ENCODE measurements at places on chromosomes 12 and 14.
A peak's percentile ranks its signal among the peaks of the same experiment; 100 is the strongest.

GRCh38 chr12:12147111-12147510 lies 76.4 kb downstream of the BCL2L14 start:
- no peak for DNase-seq

DNA sequence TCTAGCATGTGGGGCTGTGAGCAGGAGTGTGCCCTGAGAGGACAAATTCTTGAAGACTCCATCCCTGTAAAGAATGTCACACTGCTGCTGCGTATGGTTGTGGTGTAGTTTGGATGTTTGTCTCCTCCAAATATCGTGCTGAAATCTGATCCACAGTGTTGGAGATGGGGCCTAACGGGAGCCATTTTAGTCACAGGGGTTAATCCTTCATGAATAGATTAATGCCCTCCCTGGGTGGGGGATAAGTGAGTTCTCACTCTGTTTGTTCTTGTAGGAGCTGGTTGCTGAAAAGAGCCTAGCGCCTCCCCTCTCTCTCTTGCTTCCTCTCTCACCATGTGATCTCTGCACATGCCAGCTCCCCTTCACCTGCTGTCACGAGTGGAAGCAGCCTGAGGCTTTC lies 94.5 kb upstream of the VASH1 start:
- DNase-seq, result no peak

GRCh38 chr12:15788233-15789219 lies 662 bp downstream of the EPS8 start:
- peak; percentile 9 for DNase-seq

- no peak for DNase-seq
Measured at GRCh38 chr14:102560458-102561261, 31.8 kb upstream of the RCOR1 start.

DNA sequence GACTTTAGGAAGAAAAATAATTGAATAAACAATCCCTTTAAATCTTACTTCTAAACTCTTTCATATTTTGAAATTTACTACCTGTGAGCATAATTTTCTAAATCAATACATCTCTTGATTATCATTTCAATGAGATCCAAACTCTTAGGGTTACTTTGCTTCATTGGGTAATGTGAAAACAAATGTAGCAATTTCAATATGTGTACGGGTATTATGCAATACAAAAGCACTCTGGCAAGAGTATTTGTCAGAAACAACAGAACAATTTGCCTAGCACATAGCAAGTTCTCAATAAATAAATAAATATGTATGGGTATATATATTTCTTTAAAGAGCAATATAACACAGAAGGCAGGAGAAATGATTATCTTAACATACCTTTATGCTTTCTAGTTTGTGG lies 77.1 kb downstream of the PLEKHG7 start:
- DNase-seq, result no peak

DNA sequence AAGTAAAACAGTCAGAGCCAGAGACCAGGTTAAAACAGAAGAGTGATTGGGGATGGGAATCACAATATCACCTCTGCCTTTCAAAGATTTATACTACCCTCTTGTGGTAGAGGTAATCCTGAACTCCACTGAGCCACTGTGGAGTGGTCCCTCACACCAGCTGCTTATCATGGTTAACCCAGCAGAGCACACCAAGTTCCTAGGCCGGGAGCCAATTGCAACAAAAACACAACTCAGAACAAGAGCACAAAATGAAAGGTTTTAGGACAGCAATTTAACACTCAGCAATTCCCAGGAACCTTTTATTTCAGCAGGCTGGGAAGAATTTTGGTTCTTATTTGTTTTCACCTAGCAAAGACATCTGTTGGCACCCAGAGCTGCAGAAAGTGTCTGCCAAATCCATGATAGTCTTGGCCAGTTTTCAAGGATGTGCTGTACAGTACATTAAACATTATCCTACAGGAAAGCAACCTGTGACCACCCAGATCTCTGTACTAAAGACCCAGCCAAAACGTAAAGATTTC lies 220.5 kb upstream of the ATXN7L3B start:
- DNase-seq, result no peak

- no peak for DNase-seq
Measured at GRCh38 chr12:86122846-86123468, 133.2 kb downstream of the MGAT4C start.

DNA sequence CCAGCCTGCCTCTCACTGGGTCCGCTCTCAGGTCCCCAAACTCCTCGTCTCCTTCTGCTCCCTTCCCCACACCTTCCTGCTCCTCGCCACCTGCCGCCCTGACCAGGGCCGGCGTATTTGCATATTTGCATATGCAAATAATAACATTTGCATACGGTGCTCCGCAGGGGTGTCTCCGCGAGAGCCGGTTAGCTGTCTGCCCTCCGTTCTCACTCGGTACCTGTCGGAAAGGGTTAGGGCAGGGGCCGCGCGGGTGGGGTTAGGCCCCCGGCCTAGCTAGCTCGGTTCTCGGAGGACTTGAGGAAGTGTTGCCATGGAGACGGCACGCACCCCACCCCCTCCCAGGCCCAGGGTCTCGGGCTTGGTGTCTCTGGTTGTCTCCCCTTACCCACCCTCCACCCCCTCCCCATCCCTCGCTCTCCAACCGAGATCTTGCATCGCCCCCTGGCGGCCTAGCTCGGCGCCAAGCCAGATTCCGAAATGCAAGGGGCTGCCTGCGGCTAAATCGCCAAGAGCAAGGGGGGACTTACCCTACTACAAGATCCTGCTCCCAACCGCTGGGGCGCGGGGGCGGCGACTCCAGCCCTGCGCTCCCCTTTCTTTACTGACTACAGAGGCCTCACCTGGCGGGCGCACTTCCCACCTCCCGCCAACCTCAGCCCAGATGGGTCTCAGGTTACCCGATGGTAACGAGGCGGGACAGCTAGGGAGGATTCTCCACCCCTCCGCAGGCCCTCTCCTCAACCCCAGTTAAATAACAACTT lies 8.1 kb downstream of the STAC3 start:
- peak; percentile 55 for DNase-seq

GRCh38 chr12:99722690-99723486 lies 75.3 kb downstream of the GARIN6 start:
- no peak for DNase-seq

- no peak for DNase-seq
Measured at GRCh38 chr12:75872762-75873161, 158.8 kb downstream of the PHLDA1 start.

GRCh38 chr14:87082917-87083316 lies 910.1 kb downstream of the GALC start:
- DNase-seq, result no peak

DNA sequence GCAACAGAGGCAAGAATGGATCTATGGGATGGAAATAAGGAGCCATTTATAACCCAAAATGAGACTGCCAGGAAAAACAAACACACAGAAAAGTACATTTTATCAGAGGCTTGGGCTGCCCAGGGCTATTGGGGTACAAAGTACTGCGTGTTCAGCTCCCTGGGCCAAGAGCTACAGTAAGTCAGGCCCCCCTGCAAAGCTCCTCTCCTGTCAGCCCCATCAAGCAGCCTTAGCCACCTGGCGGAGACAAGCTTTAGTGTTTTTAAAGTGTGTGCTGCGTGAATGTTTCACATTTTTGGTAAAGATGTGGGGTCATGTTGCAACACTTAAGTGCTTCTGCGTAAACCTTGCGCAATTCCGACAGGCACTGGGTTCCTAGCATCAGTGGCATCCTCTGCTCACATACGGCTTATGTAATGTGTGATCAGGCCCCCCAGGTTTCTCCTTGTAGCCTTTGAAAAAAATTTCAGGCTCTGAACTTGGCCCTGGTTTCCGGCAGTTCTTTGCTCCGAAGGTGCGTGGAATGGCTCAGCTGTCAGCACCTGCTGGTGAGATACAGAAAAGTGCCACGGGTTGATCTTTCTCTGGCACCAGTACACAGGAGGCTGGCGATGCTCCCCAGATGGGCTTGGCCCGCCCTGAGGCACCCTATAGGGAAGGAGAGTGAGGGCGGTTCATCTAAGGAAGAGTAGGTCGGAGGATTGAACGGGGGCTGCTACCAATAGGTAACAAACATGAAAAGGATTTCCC lies 198.7 kb upstream of the EEA1 start:
- DNase-seq, result no peak

DNA sequence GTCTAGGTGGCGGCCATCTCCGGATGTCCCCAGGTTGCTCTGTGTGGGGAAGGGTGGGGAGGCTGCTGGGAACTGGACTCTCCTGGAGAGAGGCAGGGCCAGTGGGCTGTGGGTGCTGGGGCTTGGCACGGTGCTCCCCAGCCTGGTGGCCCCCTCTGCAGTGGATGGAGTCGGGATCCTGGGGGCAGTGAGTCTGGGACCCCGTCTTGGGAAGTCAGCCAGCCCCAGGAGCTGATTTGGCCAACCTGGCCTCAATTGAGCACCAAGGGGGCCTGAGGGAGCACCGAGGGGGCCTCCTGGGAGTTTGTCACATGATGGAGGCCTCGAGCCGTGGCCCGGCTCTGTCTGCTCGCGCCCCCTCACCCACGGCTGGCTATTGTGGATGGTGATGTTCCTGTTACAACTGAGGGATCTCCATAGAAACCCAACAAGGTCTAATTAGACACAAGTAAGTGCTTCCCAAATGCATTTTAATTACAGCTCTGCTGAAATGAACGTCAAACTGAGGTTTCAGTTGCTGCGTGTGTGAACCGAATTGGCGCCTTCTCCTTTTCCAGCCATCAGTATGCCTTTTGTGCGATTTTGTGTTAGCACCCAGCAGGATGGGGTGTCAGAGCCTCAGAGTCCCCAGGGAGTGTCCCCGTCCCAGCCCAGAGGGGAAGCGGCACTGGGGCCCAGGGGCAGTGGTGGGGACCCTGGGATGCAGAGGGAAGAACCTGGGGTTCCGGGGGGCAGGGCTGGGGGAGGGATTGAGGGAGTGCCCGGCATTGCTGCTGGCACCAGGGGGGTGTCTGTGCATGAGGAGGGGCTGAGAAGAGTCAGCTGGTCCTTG lies 71.8 kb downstream of the KIF26A start:
- no peak for DNase-seq

DNA sequence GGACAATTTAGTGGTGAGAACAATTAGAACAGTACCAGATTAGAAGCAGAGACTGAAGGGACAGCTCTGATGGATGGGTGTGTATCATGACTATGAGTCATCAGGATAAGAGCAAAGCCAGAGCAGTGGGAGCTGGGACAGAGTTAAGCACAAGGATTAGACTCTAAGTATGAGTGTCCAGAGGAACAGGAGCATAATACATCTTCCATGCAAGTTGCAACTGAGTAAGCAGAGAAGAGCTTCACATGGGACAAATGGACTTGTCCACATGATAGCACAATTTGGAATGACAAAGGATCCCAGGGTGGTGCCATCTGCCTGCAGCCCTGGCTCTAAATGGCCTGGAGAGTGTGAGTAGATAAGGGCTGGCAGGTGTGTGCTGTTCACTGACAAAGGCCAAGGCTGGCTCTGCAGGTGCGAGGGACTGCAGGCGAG lies 226.4 kb upstream of the CAND1 start:
- DNase-seq, result no peak

- DNase-seq, result no peak
Measured at GRCh38 chr14:81177225-81177624, 43.5 kb downstream of the GTF2A1 start.

- DNase-seq, result no peak
Measured at GRCh38 chr12:2111826-2112225, 59.0 kb downstream of the CACNA1C start.

- no peak for DNase-seq
Measured at GRCh38 chr14:75250800-75251199, 27.8 kb upstream of the FOS start.

GRCh38 chr14:90522571-90523191 lies 125.9 kb downstream of the CALM1 start:
- no peak for DNase-seq

DNA sequence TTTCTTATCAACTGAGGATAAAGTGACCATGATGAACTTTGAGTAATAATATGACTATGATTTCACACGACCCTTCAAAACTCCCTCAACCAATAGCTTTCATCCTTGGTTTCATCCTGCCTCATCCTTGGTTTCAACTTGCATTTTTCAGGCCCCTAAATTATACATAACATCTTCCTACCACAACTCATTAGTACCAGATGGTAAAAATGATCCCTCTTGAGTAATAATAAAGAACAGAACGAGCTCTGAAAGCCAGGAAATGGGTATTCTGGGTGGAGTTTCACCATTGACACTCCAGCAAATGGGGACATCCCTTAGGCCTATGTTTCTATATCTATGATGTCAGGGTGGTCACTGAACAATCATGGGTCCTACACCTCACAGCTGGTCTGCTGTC lies 72.1 kb upstream of the LMNTD1 start:
- DNase-seq, result no peak

- no peak for DNase-seq
Measured at GRCh38 chr14:80609055-80609454, 332.5 kb downstream of the CEP128 start.

GRCh38 chr12:23950775-23951451 lies 1.4 kb upstream of the SOX5 start:
- DNase-seq, result no peak

DNA sequence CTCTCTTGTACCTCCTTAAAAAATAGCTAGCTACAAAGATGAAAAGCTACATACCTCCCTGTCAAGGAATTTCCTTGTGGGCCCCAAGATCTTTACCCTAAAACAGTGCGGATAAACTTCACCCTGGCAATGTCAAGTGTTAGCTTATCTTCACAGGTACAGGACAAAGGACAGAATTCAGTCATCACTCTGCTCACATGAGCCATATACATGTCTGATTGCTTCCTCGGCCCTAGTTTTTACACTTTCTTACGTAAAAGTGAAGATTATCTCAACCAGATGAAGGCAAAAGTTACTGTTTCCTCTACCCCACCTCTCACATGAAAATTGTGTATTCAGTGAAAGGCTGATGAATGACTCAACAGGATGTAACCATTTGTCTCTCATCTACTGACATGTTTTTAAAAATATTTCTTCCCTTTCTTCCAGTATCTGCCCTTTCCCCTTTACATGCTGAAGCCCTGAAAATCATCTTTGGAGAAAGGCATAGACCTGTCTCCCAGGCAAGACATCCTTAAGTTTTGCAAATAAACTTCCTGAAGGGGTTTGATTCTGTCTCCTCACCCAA lies 890.1 kb downstream of the GALC start:
- no peak for DNase-seq

DNA sequence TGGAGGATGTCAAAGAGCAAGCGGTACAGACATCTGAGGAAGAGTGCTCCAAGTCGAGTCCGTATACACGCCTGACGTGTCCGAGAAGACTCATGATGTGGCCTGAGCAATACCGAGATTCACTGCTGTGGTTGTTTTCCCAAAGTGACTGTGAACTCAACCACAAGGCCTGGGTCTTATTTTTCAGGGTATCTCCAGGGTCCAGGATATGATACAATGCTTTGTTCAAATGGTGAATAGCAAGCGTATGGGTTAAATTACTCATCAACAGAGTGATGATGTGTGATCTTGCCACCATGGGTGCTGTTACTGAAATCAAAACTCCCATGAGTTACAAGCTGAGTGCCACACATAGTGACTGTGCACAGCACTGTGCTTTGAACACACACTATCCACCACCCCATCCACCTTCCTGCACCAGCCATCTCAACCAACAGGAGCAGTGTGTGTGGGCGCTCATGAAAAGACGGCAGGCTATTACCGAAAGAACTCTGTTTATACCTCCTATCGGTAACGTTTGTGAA lies 109.6 kb downstream of the BCAT1 start:
- peak; percentile 14 for DNase-seq

DNA sequence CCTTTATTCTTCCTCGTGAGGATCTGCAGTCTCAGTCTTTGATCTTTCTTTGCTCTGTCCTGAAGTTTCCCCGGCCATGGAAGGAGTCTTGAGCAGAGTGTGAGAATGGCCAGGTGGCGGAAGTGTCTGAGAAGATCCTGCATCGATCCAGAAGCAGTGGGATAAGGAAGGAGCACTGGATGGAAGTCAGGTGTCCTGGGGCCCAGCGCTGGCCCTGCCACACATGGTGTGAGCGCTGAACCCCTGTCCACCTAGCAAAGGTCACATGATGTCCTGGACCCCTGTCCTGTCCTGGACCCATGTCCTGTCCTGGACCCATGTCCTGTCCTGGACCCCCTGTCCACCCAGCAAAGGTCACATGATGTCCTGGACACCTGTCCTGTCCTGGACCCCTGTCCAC lies 111.8 kb upstream of the MED13L start:
- DNase-seq, result no peak

All from CD4-positive, alpha-beta T cell treated with Interleukin-15 for 4 hours (primary cell).